ENCODE measurements at places on chromosomes 1 and 21.
A peak's percentile ranks its signal among the peaks of the same experiment; 100 is the strongest.

- peak; percentile 66 for DNase-seq
Observed at GRCh38 chr21:39441502-39442475, 3.8 kb downstream of the LCA5L start.

DNA sequence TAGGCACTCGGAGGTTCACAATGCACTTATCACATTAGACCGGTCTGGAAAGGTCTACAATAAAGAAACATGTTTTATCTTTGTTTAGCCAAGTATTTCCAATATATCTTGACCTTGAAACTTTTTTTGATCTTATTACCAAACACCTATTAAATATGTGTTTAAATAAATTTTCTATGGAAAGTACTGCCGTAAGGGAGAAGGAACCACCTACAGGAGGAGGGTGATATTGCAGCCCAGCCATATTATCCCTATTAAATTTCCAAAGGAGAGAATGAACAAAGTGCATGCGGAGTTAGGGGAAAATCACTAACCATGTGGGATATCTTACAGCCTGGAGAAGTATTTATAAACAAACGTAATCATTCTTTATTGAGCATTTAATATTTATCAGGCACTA lies 14.5 kb downstream of the BRINP2 start:
- DNase-seq: peak; percentile 20

GRCh38 chr21:26563856-26564503 lies 9.1 kb downstream of the CYYR1 start:
- no peak for DNase-seq

DNA sequence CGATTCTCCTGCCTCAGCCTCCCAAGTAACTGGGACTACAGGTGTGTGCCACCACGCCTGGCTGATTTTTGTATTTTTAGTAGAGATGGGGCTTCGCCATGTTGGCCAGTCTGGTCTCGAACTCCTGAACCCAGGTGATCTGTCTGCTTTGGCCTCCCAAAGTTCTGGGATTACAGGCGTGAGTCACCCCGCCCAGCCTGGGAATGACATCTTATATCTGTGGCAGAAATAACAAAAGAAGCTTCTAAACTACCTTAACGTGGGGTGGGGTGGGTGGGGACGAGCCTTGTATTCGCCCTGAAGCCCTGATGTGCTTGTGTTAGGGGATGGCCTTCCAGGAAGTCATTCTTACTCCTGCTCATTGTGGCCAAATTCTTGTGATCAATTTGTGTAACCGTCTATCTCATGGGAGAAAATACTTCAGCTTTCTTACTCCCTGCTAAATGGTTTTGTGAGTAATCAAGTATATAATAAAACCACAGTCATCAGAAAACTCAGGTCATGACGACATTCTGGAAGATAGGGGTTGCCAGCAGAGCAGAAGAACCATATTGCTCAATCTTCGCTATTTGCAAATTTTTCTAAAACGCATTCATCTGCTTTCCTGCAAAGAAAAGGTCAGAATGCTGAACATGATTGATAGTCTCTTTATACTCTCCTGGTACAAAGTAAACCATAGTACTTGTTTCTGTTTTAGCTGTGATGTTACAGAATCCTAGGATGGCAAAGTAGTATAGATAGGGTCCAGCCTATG lies 63.2 kb downstream of the DIRAS3 start:
- peak; percentile 95 for DNase-seq

GRCh38 chr1:165129568-165130164 lies 226.8 kb downstream of the LMX1A start:
- peak; percentile 23 for DNase-seq

- no peak for DNase-seq
Observed at GRCh38 chr1:166859597-166859996, 16.5 kb downstream of the TADA1 start.

DNA sequence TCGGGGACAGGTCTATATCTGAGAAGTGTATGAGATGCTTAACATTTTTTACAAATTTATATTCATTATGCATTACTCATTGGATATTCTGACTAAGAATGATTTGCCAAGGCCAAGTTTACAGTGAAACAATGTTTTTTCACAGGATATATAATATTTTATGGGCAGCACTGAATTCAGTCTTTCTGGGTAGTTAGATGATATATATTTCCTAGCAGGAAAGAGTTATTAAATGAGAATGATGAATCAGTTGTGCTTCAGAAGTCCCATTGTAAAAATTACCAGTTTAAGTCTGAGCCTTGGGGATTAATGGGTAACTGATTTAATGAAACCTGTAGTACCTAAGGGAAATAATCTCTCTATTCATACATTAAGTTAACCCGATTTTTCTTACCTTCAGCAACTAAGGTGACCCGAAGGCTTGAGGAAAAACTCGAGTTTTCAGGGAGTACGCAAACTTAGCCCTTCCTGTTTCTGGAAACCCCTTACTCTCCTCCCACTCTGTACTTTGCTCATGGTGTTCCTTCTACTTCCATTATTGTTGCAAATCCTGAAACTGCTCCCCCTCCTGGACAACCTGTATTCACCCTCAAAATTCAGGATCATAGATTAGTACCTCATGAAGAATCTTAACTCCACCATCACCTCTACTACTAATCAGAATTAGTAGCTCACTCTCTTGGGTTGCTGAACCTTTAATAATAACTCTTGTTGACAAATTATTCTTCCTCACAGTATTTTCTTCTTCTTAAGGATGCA lies 135.1 kb downstream of the AK5 start:
- no peak for DNase-seq

DNA sequence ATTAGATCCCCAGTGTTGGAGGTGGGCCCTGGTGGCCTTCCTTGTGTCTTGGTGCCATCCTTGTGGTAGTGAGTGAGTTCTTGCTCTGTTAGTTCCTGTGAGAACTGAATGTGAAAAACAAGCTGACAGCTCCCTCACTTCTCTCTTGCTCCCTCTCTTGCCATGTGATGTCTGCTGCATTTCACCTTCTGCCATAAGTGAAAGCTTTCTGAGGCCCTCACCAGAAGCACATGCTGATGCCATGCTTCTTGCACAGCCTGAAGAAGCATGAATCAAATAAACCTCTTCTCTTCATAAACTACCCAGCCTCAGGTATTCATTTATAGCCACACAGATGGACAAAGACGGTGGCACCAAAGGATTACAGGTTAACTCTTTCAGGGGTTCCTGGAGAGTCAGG lies 166.1 kb upstream of the ETV3 start:
- DNase-seq: no peak

- no peak for DNase-seq
Observed at GRCh38 chr21:15493646-15494045, 236.1 kb upstream of the USP25 start.

DNA sequence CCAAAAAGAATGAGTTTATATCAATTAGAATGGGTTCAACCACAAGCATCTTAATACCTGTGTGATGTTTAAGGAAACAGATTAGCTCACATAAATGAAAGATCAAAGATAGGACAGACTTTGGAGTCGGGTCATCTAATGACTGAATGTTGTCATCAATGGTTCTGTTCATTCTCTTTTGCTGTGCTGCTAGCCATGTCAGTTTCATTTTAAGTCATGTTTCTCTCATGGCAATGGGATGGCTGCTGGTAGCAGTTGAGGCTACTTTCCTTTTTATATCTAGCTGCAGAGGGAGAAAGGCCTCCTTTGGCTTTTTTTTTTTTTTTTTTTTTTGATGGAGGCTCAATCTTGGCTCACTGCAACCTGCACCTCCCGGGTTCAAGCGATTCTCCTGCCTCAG lies 86.9 kb upstream of the SPAG17 start:
- no peak for DNase-seq

- no peak for DNase-seq
Observed at GRCh38 chr1:216896146-216896545, 172.9 kb upstream of the ESRRG start.

- peak; percentile 17 for DNase-seq
Observed at GRCh38 chr1:149849947-149850360, 49.4 kb upstream of the BOLA1 start.

DNA sequence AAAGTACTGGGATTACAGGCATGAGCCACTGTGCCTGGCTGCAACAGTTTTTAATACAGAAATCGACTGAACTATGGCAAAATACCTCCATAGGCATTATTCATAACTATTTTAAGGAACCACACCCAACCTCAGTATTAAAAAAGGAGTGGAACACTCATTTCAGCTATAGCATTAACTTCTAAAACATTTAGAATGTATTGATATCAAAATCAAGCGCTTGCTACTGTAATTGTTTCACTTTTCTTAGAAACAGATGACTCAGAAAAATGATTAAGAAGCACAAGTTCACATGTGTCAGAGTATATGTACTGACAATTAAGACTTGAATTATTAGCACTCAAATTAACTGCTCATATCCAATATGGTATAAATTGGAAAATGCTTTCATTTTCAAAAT lies 15.1 kb downstream of the AIDA start:
- no peak for DNase-seq

DNA sequence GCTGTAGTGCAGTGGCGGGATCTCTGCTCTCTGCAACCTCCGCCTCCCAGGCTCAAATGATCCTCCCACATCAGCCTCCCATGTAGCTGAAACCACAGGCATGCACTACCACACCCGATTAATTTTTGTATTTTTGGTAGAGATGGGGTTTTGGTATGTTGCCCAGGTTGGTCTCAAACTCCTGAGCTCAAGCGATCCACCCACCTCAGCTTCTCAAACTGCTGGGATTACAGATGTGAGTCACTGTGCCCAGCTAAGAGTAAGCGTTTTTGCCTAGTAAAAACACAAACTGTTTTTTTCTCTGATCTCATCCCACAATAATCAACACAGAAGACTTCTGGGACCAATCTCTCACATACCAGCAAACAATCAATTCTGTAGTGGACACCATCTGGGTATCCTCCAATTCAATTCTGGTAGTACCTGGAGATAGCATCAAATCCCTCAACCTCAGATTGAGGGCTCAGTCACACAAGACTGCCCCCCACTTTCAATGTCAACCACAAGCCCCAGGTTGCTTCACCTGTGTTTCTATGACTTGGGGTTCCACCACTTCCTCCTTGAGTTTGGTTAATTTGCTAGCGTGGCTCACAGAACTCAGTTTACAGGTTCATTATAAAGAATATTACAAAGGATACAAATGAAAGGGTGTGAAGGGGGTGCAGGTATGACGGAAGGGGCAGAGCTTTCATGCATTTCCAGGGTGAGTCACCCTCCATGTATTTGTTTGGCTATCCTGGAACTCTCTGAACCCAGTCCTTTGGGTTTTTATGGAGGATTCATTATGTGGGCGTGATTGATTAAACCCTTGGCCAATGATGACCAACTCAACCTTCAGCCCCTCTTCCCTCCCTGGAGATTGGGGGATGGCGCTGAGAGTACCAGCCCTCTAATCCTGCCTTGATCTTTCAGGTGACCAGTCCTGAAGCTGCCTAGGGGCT lies 40.0 kb upstream of the RHOU start:
- no peak for DNase-seq

DNA sequence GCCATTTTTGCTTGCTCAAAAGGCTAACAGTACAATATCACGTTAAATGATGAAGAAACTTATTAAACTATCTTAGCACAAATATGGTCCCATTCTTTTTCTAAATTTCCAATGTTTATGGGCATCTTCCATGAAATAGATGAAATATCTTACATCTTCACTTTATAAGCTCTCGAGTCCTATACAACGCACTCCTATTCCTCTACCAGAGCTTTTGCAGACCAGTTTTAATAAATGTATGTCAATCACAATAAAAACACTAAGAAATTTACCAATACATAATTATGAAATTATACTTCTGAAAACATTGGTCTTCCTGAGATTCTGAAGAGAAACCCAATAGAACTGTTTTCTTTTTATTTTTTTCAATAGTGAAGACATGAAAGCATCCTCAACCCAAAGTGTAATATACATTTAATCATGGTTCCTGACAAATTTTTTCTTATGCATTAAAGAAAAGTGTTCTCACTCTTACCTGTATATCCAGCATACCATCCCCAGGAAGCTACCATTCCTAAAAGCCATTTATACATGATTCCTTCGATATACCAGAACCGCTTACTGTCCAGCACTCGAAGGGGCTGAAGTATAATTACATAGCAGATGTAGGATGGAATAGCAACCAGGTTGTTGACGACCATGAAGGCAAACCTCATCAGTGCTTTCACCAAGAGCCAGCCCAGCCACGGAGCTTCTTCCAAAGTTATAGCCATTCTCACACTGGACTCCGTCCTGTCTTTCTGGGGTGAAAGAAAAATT lies 1.8 kb downstream of the LPGAT1 start:
- DNase-seq: peak; percentile 22

GRCh38 chr1:66984491-66984890 lies 59.7 kb downstream of the MIER1 start:
- DNase-seq: no peak

DNA sequence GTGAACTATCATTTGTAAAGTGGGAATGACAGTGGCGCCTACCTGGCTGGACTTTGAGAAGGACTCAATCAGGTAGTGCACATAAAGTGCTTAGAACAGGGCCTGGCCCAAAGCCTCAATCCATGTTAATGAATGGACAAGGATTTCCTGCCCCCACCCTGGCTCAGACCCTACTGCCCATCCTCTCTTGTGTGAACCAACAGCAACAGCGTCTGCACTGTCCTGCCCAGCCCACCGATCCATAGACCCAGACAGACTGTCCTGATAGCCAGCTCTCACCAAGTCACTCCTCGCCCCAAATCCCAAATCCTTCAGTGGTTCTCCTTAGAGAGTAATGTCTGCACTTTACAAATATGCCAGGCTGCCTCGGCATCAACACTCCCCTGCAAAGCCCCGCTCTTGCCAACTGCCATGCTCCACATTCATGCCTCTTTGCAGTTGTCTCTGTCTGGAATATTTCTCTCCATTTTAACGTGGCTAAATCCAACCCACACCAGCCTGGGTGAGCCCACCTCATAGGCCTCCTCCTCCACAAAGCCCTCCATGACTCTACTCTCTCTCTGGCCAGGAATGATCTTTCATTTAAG lies 157.6 kb upstream of the EDN2 start:
- DNase-seq: no peak

GRCh38 chr21:41316200-41317062 lies at the start of gene FAM3B:
Gene FAM3B, plus strand, starts transcription at chr21:41316801. Its CDS starts 79 bp downstream, at chr21:41316880.
- DNase-seq: no peak

GRCh38 chr1:23566304-23566703 lies 7.0 kb upstream of the ID3 start:
- no peak for DNase-seq

DNA sequence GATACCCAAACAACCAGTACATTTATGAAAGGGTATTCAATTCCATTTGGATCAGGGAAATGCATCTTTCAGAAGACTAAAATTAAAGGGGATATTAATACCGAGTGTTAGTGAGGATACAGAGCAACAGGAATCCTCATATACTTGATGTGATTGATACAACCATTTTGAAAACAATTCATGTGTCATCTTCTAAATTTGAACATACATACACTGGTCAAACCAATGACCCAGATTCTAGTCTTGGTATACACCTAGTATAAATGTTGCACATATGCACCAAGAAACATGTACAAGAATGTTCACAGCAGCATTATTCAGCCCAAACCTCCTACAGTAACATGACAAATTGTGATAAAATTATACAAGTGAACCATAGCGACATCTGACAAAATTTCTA lies 58.6 kb downstream of the ZNF644 start:
- no peak for DNase-seq
